ENCODE measurements at places on chromosomes 7 and 10.

GRCh38 chr10:28331841-28332240, 29.0 kb upstream of the MPP7 start:
- no peak for DNase-seq

- DNase-seq = no peak
Measured at GRCh38 chr10:35890676-35891495, 248.8 kb upstream of the FZD8 start.

- DNase-seq = no peak
Measured at GRCh38 chr7:44576228-44576627, 2.5 kb upstream of the DDX56 start.

DNA sequence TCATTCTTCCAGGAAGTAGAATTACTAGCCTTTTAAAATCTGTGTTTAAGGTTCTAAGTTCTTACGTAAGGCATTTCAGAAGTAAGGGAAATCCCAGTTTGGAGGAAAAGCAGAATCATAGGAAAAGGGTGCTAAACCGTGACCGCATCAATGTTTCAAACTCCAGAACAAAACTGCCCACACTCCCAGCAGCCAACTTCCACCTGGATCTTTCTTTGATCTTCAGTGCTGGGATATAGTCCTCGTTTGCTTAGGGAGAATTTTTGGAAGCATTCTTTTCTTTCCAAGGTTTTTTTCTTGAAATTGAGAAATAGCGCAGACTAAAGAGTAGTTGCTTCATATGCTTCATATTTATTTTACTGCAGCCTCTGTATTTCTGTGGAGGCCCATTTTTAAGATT, 8.9 kb downstream of the PROSER2 start:
- no peak for DNase-seq

- no peak for DNase-seq
Measured at GRCh38 chr10:11658801-11659368, 47.4 kb upstream of the USP6NL start.

- no peak for DNase-seq
Measured at GRCh38 chr7:28778786-28779185, 179.3 kb downstream of the TRIL start.

Measured in stimulated activated CD8-positive, alpha-beta memory T cell treated with anti-CD3 and anti-CD28 coated beads, Interleukin-4, amount 100 ng/mL, for 48 hours (primary cell).